Progenitor cell of endocrine pancreas (in vitro differentiated cells): ENCODE measurements at places on chromosomes 7 and 10. TPM values are rescaled to one million over a fixed set of nuclear protein-coding genes. Genes with fewer than 3 reads are reported as not detected.

Gene PAPOLB
- total RNA-seq, result 0.07 and 0.10 TPM in 2 replicates

Gene TRIM50
- 10.9 and 11.2 TPM in 2 replicates for total RNA-seq

Gene ZNF775
- total RNA-seq, result 10.8 and 13.4 TPM in 2 replicates

Gene SLC26A4
- total RNA-seq, result 0.42 and 0.43 TPM in 2 replicates

Gene ITGB1
- 382 and 384 TPM in 2 replicates for total RNA-seq

Gene ANXA8
- not detected in 2 replicates for total RNA-seq

Gene LRRC4
- total RNA-seq, result 15.9 and 19.4 TPM in 2 replicates

Gene CFAP43
- 4.7 and 5.4 TPM in 2 replicates for total RNA-seq

Gene ITGB8
- total RNA-seq, result 37.2 and 38.6 TPM in 2 replicates

Gene ANKRD2
- total RNA-seq, result not detected in 2 replicates
